ENCODE measurements at places on chromosomes 3 and 15.

GRCh38 chr15:66786708-66787488 lies 84.9 kb downstream of the SMAD6 start:
- no peak for DNase-seq

GRCh38 chr3:147406028-147406931 lies at the start of gene ZIC4:
Gene ZIC4 (minus strand): TSS chr3:147406543. CDS start chr3:147402797, 3,746 bp downstream.
- no peak for DNase-seq

- no peak for DNase-seq
Observed at GRCh38 chr3:152149832-152150231, 118.9 kb upstream of the MBNL1 start.

- peak; percentile 25 for DNase-seq
Observed at GRCh38 chr3:152298393-152299248, 29.9 kb downstream of the MBNL1 start.

DNA sequence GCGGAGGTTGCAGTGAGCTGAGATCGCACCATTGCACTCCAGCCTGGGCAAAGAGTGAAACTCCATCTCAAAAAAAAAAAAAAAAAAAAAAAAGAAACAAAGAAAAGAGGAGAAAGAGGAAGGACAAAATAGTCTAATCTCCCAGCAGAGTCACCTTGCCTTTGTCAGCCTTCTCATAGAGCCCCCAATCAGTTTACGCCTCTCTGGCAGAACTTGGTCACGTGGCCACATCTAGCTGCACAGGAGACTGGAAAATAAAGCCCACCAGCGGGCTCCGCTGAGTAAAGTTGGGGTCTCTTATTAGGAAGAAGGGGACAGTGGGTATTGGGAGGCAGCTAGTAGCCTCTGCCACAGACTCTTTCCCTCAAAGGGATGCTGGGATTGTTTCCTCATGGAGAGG lies 41.9 kb downstream of the USP13 start:
- DNase-seq: no peak

DNA sequence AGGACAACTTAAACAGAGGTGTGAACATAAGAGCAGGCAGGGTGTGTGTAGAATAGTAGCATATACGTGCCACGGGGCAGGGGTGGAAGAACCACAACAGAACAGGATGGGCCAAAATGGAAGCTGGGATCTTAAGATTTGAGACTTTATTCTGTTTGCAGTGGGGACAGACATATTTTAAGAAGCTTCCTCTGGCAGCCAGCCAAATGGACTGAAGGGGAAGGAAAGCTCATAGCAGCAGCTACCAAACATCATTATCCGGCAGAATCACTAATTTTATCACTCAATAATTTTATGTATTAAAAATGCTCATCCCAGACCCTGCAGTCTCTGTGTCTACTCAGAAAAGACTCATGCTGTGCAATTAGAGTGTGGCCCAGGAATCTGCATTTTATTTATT lies 130.9 kb upstream of the CTDSPL start:
- no peak for DNase-seq

DNA sequence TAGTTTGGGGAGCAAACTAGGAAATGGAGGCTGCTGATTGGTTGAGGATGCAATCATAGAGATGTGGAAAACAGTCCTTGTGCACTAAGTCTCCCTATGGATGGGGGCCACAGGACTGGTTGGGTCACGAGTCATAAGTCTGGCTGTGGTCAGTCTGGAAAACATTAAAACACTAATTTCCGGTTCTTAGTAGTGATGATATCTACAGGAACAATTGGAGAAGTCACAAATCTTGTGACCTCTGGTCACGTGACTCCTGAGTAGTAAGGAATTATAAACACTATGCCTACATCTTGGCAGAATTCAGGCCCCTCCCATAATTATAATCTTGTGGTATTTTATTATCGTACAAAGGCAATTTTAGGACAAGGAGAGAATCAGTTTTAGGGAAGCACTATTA lies 317.3 kb upstream of the ARPP21 start:
- DNase-seq: no peak

GRCh38 chr15:57534281-57534680 lies 57.4 kb upstream of the MYZAP start:
- no peak for DNase-seq

DNA sequence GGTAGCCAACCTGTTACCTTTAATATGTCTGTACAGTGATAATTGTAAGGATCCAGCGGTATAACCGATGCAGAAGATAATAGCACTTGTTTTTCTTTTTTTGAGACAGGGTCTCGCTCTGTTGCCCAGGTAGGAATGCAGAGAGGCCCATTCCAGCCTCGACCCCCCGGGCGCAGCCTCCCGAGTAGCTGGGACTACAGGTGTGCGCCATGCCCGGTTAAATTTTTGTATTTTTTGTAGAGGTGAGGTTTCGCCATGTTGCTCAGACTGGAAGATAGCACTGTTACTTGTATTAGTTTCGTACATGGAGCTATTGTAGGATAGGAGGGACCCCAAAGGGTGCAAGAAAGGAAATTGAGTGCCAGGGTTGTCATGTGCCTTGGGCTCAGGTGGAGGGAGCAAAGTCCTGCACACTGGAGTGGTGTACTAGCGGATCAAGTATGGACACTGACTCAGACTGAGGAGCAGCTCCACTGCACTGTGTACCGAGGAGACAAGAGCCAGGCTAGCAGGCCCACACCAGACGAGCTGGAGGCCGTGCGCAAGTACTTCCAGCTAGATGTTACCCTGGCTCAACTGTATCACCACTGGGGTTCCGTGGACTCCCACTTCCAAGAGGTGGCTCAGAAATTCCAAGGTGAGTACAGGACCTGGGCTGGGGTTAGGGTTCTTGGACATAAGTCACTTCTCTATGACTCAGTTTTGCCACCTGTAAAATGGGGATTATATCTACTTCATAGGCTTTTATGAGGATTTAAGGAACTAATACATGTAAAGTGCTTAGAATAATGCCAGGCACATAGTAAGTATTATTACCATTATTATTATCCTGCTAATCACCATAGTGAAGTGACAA lies 1.0 kb downstream of the OGG1 start:
- DNase-seq: no peak

- no peak for DNase-seq
Observed at GRCh38 chr15:73900095-73900712, 26.1 kb upstream of the LOXL1 start.

DNA sequence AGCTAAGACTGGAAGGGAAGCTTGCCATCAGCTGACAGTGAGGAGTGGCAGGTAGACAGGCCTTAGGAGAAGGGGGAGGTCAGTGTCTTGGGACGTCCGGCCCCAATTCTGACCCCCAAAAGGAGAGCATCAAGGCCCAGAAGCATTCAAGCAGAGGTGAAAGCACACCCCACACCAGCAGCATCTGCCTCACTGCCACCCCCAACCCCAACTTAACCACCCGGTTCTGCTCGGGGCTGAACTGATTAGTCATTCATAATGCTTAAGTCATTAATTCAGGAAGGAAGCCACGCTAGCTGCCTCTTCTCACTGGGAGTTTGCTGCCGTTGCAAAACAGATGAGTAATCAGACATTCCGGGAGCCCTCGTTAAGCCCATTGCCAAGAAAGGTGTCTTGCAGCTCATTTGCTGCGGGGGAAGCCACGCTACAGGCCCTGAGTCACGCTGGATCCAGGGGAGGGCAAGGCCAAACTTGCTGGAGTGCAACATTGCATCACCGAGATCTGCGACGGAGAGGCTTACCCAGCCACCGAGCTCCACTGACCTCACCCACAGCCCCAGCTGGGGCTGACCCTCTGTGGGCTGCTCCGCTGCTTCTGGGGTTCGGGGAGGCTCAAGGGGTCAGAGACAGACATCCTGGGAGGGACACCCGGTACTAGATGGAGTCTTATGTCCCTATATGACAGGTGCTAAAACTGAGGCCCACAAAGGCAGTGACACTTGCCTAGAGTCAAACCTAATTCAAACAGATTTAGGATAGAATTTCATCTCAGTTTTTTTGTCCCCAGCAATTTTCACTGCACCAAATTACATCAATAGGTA lies 46.4 kb upstream of the HES1 start:
- no peak for DNase-seq

DNA sequence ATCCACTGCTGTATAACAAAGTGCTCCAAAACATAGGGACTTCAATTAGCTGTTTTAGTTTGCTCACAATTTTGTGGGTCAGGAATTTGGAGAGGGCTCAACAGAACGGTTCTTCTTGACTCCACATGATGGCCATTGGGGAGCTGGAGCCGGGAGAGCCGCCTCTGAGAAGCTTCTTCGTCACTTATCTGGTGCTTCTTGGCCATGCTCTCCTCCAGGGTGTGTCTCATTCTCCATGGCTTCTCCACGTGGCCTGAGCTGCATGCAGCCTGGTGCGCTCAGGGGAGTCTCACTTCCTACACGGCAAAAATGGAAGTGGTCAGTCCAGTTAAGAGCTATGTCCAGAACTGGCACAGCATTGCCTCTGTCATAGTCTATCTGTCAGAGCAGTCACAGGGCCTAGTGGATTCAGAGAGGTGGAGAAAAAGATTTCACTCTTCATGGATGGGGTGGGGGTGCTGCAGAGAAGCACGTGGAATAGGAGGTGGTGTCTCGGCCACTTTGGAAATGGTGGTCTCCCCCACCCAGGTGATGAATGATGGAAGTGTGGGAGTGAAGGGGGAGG lies 26.3 kb upstream of the PRR23E start:
- DNase-seq: no peak

- DNase-seq: no peak
Observed at GRCh38 chr3:89038869-89039268, 68.6 kb upstream of the EPHA3 start.

DNA sequence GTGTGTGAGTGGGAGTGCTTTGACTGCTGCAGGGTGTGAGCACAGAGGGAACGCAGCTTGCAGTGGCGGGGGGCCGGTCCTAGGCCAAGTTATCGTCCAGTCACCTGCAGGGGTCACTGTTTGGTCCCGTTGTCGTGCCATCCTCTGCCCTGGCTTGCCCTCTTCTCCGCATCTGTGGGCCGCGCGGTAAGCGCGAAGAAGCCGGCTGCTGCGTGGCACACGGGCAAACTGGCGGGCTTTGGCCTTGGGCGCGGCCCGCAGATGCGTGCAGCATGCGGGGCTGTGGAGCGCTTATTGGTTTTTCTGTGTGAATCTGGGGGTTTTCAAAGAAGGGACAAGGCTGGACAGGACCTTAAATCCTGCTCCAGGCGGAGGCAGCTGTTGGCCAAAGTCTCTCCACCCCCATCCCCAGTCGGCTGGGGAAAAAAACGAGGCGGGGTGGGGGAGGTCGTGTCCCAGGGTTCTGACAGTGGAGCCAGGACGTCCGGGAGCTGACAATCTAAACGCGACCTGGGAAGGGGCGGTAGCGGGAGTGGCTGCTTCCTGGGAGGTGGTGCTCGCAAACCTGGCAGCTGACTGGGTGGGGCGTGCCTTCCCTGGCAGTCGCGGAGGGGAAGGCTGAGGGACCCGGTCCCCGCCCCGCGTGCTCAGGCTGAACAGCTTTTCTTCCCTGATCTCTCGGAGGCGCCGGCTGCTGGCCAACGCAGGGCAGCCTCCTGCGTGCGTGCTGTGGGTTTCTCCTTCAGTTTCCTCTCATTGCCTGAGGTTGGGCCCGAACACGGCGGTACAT lies 39.7 kb upstream of the VEPH1 start:
- DNase-seq: no peak

GRCh38 chr3:139948898-139949297 lies 13.9 kb downstream of the CLSTN2 start:
- no peak for DNase-seq

- DNase-seq: no peak
Observed at GRCh38 chr3:178714925-178715832, 178.9 kb downstream of the KCNMB2 start.

DNA sequence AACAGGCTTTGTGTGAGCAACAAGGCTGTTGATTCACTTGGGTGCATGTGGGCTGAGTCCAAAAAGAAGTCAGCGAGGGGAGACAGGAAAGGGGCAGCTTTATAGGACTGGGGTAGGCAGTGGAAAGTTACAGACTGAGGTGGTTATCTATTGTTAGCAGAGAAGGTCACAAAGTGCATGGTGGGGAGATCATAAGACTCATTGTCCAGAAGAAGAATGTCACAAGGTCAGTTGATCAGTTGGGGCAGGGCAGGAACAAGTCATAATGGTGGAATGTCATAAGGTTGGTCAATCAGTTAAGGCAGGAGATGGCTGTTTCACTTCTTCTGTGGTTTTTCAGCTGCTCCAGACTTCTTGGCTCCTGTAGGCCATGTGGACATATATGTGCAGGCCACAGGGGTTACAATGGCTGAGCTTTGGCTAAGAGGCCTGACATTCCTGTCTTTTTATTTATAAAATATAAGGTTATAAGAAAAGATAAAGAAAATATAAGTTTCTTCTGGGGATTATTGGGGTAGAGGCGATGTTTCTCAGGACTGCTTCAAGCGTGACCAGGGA lies 69.5 kb upstream of the SNTN start:
- no peak for DNase-seq

- no peak for DNase-seq
Observed at GRCh38 chr3:130850044-130850797, 43.7 kb upstream of the ATP2C1 start.

Measured in stimulated activated CD8-positive, alpha-beta memory T cell treated with anti-CD3 and anti-CD28 coated beads, Interleukin-4, amount 100 ng/mL, for 1 hour (primary cell).